ENCODE measurements at places on chromosomes 7 and 10. TPM values are rescaled to one million over a fixed set of nuclear protein-coding genes. Genes with fewer than 3 reads are reported as not detected.

COL28A1 gene
- polyA plus RNA-seq = 16.0 TPM

CDK6 gene
- 4.3 TPM for polyA plus RNA-seq

AGBL3 gene
- polyA plus RNA-seq = 0.97 TPM

ENKUR gene
- 0.16 TPM for polyA plus RNA-seq

PAX4 gene
- not detected for polyA plus RNA-seq

ZNF33A gene
- polyA plus RNA-seq = 12.4 TPM

ARL5B gene
- 10.9 TPM for polyA plus RNA-seq

GPR141 gene
- polyA plus RNA-seq = 0.24 TPM

PIK3CG gene
- 0.99 TPM for polyA plus RNA-seq

CPN1 gene
- not detected for polyA plus RNA-seq

RAB19 gene
- polyA plus RNA-seq = not detected

CFAP69 gene
- 7.3 TPM for polyA plus RNA-seq

PRKG1 gene
- polyA plus RNA-seq = 15.5 TPM

BMPR1A gene
- polyA plus RNA-seq = 4.4 TPM

ENTPD1 gene
- polyA plus RNA-seq = 12.6 TPM

FOXI2 gene
- polyA plus RNA-seq = not detected

STEAP1B gene
- 0.20 TPM for polyA plus RNA-seq

UCN3 gene
- 0.20 TPM for polyA plus RNA-seq

CALCR gene
- polyA plus RNA-seq = not detected

MRLN gene
- 2.0 TPM for polyA plus RNA-seq

CCL24 gene
- not detected for polyA plus RNA-seq

CDHR1 gene
- polyA plus RNA-seq = 6.0 TPM

LIPM gene
- not detected for polyA plus RNA-seq

OR9A2 gene
- not detected for polyA plus RNA-seq

FAM25G gene
- polyA plus RNA-seq = not detected

All from adrenal gland (tissue), 19 donors.